Temporal lobe (tissue), 4 donors: ENCODE measurements at places on chromosomes 1 and 21. TPM values are rescaled to one million over a fixed set of nuclear protein-coding genes. Genes with fewer than 3 reads are reported as not detected.

The MYCL gene
- total RNA-seq, result 7.4 TPM

The TFB2M gene
- 13.8 TPM for total RNA-seq

The TMEM53 gene
- total RNA-seq, result 2.0 TPM

The CLCA4 gene
- not detected for total RNA-seq

The CITED4 gene
- 1.2 TPM for total RNA-seq

The PUM1 gene
- total RNA-seq, result 131 TPM

The LMX1A gene
- total RNA-seq, result not detected

The SYDE2 gene
- total RNA-seq, result 8.4 TPM

The OSCP1 gene
- 12.8 TPM for total RNA-seq

The KDF1 gene
- not detected for total RNA-seq

The GBP2 gene
- 0.25 TPM for total RNA-seq

The C1orf105 gene
- not detected for total RNA-seq

The C1orf53 gene
- total RNA-seq, result 1.5 TPM

The SELENBP1 gene
- 5.7 TPM for total RNA-seq

The OR2T11 gene
- total RNA-seq, result not detected

The GUCA2A gene
- not detected for total RNA-seq

The EXTL1 gene
- total RNA-seq, result 0.98 TPM

The TMCC2 gene
- total RNA-seq, result 27.5 TPM

The APCS gene
- total RNA-seq, result not detected
